ENCODE measurements at places on chromosomes 3 and 15. TPM values are rescaled to one million over a fixed set of nuclear protein-coding genes. Genes with fewer than 3 reads are reported as not detected.

AADAC gene
- total RNA-seq: not detected

DNA sequence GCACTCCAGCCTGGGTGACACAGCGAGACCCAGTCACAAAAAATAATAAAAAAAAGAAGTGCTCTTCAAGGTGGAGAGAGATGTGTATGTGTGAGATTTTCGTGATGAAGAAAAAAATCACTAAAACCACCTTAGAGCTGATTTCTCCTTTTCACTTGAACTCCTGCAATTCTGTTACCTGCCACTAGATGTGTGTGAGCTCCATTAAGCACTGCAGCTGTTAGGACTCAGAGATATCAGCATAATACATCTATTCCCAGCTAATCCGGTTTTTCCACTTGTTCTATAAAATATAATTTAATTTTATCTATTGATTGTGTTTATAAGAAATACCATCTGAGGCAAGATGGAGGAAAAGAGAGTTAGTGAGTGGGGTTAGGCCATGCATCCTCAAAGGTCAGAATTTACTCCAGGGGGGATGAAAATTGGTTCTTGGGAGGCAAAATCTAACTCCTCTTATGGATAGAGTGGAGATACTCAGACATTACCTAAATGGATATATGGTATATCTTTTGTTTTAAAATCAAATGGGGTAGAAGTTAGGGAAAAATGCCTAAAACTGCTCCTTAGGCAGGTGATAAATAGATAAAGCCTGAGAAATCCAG lies 152.7 kb downstream of the IL20RB start:
- no peak for DNase-seq
- H3K4me1 ChIP-seq: no peaks in the 10 kb centered on the region
- no peaks in the 10 kb centered on the region for H3K36me3 ChIP-seq
- no peak overlapping the region for H3K27ac ChIP-seq
- no peaks in the 10 kb centered on the region for H3K27me3 ChIP-seq

- no peaks in the 10 kb centered on the region for H3K27me3 ChIP-seq
- no peak for DNase-seq
- H3K4me3 ChIP-seq: no peak overlapping the region
- H3K27ac ChIP-seq: no peak overlapping the region
- H3K36me3 ChIP-seq: no peaks in the 10 kb centered on the region
These were observed 227.2 kb upstream of the ROBO2 start for GRCh38 chr3:76812649-76813242.

PPIP5K1 gene
- 62.5 TPM for total RNA-seq

DAZL gene
- total RNA-seq: not detected

DNA sequence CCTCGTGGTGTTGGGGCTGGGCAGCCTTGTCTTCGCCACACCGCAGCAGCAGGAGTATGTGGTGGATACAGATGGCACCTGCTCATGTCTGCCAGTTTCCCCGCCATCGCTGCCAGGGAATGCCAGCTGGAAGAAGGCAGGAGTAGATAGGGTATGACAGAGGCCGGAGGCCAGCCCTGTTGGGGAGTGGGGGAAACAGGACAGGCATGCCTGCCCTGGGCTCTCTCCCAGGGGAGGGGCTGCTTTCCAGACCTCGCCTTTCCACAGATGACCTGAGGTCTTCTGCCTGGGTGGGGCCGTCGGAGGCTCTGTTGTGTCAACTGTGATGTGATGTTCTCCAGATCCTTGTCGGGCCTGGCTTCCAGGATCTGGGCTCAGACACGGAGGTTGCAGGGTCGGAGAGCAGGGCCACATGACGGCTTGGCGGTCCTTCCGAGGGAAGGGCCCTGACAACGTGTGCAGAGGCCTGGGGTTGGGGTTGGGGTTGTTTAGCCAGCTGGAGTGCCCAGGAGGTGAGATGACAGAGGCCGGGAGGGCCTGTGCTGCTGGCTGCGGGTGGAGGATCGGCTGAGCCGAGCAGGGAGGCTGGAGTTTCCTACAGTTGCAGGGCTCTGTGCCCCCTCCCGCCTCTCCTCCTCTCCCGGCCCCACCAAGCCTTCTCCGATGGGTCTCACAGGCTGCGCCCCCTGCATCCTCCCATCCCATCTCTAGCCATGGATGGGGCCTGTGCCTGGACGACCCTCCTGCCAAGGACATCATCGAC lies 102.0 kb downstream of the TBC1D2B start:
- H3K27ac ChIP-seq: no peak overlapping the region
- no peaks in the 10 kb centered on the region for H3K4me1 ChIP-seq
- H3K4me3 ChIP-seq: no peak overlapping the region
- peak; percentile 25 for DNase-seq
- H3K36me3 ChIP-seq: no peaks in the 10 kb centered on the region

FMN1 gene
- total RNA-seq: 32.0 TPM
